Anterior cingulate cortex (tissue), 58 donors: ENCODE measurements at places on chromosomes 7 and 10.

GRCh38 chr10:129968020-129968852 is 4.2 kb upstream of the EBF3 start:
- no peak for DNase-seq

GRCh38 chr10:52583336-52583735 is 189.2 kb downstream of the MBL2 start:
- no peak for DNase-seq

DNA sequence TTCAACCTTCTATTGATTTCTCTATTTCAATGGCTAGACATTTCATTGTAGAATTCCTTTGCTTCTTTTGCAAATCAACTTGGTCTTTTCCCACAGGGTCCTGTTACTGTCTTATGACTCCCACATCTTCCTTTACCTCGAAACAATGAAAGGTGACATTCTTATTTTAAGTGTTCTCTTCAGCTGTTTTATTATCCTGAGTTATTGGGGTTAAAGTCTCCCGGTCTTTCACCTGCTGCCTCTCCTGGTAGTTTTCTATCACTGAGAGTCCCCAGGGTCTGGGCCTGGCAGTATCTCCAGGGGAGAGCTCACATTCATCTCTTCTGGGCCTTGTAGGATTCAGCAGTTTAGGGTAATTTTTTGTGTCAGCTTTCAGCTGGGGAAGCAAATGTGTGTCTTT is 95.8 kb downstream of the HECW1 start:
- DNase-seq: no peak

- DNase-seq: no peak
Measured at GRCh38 chr10:45003432-45004000, 2.8 kb downstream of the ZNF22 start.

- DNase-seq: no peak
Measured at GRCh38 chr7:36023033-36023560, 130.0 kb upstream of the EEPD1 start.

GRCh38 chr10:5887029-5887428 is 2.7 kb downstream of the ANKRD16 start:
- DNase-seq: no peak

- DNase-seq: no peak
Measured at GRCh38 chr7:129356176-129356575, 78.1 kb upstream of the STRIP2 start.

DNA sequence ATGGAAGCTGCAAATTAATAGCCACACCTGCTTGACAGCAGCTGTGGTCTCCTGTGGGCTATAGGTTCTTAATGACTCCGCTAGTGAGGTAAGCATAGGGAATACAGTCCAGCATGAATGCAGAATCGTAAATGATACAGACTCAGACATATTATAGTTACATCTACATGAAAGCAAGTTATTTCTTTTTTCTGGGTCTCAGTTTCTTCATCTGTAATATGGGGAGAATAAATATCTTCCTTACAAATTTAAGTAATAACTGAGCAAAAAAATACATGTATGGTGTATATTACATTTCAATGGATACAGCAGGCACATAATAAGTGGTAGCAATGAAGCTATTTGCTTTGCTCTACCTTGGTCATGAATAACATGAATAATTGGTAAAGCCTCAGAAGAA is 245.9 kb upstream of the RHOBTB1 start:
- DNase-seq: no peak
